Stimulated activated CD4-positive, alpha-beta T cell treated with anti-CD3 and anti-CD28 coated beads, Interleukin-1b, Interleukin-23, amount 100 ng/mL, for 48 hours (primary cell): ENCODE measurements at places on chromosomes 5 and 9.
A peak's percentile ranks its signal among the peaks of the same experiment; 100 is the strongest.

DNA sequence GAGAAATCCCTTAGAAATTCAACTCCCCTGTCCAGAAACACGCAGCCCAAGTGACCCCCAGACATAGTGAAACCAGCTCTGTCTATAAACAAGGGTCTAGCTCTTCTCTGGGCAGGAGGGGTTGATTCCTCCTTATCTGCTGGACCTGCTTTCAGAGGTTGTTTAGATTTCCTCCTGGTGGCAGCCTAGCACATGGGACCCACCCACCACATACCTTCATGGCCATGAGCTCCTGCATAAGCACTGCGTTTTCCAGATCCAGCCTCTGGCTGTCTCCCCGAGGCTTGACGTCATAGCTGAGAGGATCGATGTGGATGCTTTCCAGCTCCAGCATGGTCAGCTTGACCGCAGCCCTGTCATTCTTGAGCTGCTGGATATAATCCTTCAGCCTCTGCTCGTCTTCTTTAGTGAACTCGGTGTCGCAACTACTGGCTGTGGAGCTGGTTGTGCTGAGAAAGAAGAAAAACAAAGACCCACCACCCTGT is 77.0 kb downstream of the DCP2 start:
- DNase-seq = no peak

GRCh38 chr9:98989036-98990000 is 45.6 kb downstream of the COL15A1 start:
- no peak for DNase-seq

- peak; percentile 53 for DNase-seq
Measured at GRCh38 chr5:111072949-111073682, 1.6 kb downstream of the TSLP start.

DNA sequence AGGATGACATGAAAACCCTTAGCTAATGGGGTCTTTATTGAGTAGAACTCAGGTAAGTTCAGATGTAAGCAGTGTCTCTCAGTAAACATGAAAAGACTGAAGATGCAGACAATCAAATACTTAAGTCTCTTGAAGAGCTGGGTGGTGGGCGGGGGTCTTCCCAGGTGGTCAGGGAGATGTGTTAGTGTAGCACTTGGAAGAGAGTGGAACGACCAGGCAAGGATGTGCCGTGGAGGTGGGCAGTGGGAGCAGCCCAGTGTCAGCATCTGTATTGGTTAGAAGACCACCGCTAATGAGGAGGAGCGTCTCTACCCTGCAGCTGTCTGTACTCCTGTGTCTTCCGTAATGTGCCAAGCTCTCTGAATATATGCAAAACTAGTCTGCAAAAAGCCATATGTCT is 4.4 kb downstream of the S1PR3 start:
- DNase-seq = no peak
